Hindlimb muscle (tissue), 1 donor: ENCODE measurements at places on chromosomes 16 and 17.

DNA sequence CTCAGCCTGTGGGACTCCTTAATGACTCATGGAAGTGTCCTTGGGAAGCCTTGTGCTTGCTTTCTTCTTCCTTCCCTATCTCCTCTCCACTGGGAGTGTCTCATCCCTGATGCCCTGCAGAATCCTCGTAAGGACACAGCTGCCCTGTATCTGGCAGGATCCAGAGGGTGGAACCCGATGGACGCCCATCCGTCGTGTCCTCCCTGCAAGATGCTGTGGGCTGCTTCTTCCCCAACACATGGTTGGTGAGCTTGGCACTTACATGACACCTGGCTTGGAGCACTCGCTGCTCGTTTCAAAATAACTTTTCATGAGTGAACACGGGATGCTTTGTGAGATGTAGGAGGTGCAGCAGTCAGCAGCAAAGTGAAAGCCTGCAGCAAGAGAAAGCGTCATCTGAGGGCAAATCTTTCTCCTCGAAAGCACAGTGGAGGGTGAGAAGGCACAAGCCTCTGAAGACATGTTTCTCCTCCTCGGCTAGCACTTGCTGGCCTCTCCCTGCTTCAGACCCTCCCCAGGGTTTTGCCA, 3.3 kb downstream of the CCL15 start:
- DNase-seq = no peak

DNA sequence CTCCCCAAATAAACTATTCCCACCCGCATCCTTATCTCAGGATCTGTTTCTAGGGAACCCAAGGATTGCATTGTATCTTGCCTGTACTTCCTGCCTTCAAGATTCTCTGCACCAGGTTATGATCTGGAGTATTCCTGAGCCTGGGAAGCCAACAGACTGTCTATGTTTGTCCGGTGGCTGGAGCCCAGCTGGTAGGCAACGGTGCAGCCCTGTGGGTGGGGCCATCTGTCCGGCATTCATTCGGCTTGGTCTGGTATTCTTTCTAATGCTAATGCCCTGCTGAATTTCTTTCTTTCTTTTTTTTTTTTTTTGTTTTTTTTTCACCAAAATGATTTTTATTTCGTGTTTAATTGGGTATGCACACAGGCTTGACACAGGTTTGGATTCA, 20.7 kb upstream of the TVP23A start:
- DNase-seq = no peak

GRCh38 chr17:49928837-49929475, 40.0 kb upstream of the DLX4 start:
- DNase-seq = no peak

DNA sequence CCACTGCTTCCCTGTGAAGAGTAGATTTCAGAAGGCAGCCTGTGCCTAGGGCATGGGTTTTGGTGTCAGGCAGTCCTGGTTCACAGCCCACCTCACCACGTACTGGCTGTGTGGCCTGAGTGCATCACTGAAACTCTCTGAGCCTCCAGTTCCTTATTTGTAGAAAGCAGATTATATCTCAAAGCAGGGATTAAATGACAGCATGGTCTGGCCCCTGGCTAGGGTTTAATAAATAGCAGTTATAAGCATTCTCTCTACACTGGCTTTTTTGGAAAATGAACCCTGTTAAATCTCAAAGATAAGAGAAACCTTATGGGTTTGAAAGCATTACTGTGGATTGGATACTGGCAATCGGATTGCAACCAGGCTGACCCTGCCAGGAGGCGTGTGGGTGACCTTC, 2.9 kb upstream of the MT1M start:
- no peak for DNase-seq

DNA sequence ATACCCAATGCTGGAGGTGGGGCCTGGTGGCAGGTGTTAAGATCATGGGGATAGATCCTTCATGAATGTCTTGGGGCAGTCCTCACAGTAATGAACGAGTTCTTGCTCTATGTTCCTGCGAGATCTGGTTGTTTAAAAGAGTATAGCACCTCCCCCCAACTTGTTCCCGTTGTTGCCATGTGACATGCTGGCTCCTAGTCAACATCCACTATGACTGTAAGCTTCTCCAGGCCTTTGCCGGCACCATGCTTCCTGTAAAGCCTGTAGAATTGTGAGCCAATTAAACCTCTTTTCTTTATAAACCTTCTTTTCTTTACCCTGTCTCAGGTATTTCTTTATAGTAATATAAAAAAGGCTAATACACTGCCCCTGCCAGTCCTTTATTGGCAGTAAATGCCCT, 33.3 kb downstream of the RANBP10 start:
- DNase-seq = no peak

DNA sequence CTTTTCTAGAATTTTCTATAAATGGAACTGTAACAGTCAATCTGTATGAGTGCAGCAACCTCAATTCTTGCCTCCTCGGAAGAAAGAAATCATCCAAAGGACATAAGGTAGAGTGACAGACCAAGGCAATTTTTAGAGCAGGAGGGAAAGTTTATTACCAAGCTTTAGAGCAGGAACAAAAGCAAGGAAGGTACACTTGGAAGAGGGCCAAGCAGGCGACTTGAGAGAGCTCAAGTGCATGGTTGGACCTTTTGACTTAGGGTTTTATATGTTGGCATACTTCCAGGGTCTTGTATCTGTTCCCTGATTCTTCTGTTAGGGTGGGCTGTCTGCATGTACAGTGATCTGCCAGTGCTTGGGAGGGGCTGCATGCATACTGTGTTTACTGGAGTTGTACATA, 50.3 kb downstream of the SCNN1G start:
- DNase-seq = no peak

GRCh38 chr16:71746442-71747046, 22.0 kb upstream of the PHLPP2 start:
- DNase-seq = no peak

- no peak for DNase-seq
Observed at GRCh38 chr16:80924372-80924978, 82.2 kb downstream of the CMC2 start.

- DNase-seq = no peak
Observed at GRCh38 chr16:31412750-31413149, 15.4 kb downstream of the COX6A2 start.

DNA sequence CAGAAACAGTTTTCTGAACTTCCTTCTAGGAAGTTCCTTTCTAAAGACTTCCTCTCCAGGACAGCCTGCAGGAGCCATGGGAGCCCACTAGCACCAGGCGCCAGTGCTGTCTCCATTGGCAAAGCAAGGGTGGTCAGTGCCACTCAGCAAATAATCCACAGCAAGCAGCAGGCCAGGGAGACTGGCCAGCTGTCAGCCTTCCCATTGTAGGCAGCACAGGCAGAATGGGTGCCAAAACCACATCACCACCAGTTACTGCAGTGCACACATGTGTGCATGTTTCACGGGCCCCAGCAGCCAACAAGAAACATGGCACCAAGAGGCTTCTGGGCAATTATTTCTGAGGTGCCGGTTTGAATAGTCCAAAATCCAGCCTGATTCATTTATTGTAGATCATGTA, 26.7 kb downstream of the DNASE1 start:
- DNase-seq = peak; percentile 35

- no peak for DNase-seq
Observed at GRCh38 chr17:50180111-50180510, 14.3 kb downstream of the SGCA start.

DNA sequence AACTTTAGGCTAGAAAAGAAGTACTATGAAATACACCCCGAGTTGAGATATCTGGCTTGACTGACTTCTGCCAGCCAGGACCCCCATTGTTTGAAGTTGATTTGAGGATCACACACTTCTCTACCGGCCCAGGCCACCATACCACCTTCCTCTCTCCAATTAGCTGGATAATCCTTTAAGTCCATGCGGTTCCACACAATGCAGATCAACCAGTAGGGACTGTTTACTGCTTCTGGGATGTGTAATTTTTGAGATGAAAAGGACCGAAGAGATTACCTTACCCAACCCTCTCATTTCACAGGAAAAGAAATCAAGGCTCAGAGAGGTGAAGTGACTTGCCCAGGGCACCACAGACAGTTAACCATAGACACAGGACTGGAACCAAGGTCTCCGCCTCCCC, 20.5 kb downstream of the ERN1 start:
- no peak for DNase-seq

GRCh38 chr16:89921131-89921701, 1.9 kb upstream of the TUBB3 start:
- no peak for DNase-seq

DNA sequence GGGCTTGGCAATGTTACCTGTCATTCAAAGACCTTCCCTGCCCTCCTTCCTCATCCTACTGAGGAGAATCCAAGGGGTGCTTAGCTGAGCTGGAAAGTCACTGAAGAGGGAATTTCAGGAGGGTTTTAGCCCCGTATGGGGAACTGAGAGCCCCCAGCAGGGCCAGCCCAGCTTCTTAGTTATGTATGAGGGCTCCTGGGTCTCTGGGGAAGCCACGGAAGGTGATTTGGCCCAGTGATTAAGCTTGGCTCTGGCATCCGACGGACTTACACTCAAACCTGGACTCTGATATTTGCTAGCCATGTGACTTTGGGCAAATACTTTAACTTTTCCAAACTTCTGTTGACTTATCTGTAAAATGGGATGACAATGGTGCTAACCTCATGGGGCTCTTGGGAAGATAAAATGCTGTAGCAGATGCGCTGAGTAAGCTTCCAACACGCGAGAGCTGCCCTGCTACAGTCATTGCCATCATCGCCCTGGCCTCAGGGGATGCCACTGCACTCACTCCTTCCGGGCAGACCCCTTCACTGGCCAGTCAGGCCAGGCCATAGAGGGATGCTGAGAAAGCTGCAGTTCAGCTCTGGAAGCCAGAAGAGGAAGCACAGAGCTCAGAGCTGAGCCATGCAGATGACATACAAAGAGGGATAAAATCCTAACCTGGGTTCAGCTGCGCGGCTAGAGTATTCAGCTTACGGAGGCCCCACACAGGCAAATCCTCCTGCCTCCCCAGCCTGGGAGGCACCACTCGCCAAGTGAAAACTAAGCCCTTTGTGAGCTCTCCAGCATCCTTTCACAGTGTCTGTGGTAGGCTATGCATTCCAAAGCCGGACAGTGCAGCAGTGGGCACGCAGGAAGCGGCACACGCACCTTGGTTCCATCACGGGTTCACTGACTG, 44.9 kb upstream of the PIK3R6 start:
- DNase-seq = no peak

GRCh38 chr16:52068447-52069074, 478.4 kb downstream of the TOX3 start:
- DNase-seq = no peak

DNA sequence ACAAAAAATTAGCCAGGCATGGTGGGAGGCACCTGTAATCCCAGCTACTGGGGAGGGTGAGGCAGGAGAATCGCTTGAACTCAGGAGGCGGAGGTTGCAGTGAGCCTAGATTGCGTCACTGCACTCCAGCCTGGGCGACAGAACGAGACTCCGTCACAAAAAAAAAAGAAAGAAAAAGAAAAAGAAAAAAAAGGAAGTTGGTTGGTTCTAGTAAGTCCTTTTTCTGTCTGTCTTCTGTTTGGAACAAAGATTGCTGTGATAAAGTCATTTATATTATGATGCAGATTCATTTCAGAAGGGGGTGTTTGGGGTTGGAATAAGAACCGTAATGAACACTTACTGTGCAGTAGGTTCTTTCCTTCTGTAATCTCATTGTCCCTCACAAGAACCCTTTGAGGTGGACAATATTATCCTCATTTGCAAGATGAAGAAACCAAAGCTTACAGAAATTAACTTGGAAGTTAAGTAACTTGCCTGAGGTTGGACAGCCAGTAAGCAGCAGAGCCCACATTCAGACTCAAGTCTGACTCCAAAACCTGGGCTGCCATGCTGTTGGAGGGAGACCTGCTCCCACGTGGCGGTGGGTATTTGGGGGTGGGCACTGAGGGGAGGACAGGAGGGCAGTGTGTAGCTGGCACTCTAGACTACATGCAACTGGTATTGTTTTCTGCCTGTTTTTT, 10.3 kb downstream of the MINK1 start:
- DNase-seq = no peak

GRCh38 chr16:68463904-68464303, 15.6 kb upstream of the SMPD3 start:
- no peak for DNase-seq

- DNase-seq = no peak
Observed at GRCh38 chr16:23453338-23454052, 506 bp upstream of the COG7 start.

- no peak for DNase-seq
Observed at GRCh38 chr16:19595043-19595767, 39.7 kb downstream of the VPS35L start.

DNA sequence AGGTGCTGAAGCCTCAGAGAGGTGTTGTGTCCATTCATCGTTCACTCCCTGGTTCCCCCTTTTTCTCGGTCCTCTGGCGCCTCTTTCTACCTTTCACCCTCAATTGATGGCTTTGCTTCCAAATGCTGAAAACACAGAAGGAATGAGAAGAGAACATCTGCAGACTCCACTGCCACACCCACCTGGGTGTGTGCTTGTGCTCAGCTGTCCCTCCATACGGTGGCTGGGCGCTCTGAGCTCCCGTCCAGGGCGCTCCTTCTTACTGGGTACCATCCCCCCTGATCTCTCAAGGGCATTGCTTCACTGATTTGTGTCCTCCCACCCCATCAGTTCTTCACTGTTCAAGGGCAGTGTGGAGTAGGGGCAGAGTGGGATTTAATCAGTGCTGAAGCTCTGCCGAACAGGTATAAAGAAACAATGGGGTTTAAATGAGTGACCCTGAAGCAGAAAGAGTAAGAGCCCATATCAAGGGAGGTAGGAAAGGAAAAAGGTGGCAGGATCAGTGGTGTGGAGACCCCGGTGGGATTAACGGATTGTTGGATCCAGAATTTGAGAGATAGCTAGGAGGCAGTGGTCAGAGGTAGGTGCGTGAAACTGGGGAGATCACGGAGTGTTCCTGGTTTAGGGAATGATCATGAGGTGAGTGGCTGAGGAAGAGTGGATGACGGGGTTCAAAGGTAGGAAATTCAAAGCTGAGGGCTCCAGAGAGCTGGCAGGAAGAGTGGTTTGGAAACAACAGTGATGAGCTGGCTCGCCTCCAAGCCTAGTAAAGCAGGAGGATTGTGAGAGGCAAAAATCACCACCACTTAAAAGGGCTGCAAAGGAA, 40.8 kb downstream of the MRTFB start:
- no peak for DNase-seq

DNA sequence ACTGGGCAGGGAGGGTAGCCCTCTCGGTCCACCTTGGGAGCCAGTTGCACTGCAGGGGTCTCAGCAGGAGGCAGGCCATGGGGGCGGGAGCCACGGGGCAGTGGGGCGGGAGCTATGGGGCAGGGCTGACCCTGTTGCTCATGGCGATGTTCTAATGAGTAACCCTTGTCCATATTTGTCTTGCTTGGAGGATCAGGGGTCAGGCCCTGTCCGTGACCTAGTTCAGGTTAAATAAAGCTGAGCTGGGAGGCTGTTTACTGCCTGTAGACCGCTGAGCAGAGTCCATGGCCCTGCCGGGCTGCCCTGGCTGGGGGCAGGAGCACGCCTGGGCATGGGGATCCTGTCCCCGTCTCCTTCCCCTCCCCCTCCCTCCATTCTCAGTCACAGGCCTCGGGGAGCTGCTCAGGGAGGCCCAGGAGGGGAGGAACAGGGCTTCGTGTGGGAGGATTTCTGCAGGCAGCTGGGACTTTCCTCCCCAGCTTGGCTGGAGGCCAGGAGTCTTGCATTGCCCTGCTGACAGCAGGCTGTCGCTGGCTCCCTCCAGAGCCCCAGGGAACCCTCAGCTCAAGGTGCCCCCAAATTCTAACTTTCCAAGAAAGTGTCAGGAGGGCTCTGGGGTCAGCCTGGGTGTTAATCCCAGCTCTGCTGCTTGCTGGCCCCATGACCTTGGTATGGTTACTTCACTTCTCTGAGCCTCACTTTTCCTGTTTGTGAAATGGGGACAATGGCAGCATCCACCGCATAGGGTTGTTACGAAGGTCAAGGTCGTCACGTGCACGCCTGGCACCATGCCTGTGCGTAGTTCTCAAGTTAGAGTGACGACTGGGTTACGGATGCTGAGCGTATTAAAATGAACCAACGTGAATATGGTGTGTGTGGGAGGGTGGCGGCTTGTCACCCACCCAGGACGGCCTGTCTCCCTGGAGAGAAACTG, 6.1 kb upstream of the SERPINF2 start:
- no peak for DNase-seq
